ENCODE measurements at places on chromosomes 13 and 19.

DNA sequence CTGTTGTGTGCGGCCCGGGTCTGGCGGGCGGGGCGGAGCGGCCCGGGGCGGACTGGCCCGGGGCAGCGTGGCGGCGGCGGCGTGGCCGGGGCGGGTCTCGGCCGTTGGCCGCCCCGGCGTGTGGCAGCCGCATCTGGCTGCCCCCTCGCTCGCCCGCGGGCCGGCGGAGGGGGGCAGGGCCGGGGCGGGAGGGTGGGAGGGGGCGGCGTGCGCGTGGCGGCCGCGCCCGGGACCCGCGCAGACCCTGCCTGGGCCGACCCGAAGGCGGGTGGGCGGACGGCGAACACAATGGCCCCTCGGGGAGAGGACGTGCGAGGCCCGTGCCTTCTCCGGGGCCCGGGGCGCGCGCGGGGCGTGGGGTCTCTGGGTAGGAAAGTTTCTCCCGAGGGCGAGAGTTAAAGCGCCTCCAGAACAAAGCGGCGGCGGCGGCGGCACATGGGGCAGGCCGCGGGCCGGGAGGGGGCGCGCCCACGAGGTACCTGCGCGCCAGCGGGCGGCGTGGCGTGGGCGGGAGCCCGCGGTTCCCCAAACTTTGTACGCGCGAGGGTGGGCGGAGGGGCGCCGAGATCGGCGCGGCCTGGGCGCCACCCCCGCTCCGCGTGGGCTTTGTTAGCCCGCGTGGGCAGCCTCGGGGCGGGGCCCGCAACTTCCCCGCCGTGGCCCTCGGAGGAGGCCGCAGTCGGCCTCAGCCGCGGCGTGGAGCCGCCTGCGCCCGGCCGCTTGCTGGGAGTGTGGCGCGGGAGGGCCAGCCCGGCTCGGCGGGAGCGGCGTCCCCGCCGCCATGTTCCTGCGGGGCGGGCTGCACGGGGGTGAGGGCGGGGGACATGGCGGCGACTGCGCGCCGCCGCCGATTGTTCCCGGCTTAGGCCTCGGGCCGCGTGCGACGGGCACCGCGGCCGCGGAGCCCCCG is 764 bp downstream of the MIR17HG start:
- no peak for DNase-seq

GRCh38 chr13:93260591-93260990 is 34.0 kb downstream of the GPC6 start:
- DNase-seq = no peak

DNA sequence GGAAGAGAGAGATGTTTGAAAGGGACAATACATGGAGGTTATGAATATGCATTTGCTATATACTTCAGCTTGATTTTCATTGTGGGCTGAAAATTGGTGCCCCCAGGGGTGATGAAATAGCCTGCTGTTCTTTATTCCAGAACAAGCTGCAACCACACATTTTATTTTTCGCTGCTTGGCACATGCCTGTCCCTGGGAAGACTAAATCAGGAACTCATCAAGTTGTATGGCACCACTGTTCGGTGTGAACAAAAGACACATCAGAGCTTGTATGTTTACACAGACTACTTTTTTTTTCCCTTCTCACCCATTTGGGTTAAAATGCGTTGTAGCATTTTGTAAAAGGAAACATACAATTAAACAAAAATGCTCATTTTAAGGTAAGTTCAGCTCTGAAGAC is 230.7 kb downstream of the NALCN start:
- no peak for DNase-seq

DNA sequence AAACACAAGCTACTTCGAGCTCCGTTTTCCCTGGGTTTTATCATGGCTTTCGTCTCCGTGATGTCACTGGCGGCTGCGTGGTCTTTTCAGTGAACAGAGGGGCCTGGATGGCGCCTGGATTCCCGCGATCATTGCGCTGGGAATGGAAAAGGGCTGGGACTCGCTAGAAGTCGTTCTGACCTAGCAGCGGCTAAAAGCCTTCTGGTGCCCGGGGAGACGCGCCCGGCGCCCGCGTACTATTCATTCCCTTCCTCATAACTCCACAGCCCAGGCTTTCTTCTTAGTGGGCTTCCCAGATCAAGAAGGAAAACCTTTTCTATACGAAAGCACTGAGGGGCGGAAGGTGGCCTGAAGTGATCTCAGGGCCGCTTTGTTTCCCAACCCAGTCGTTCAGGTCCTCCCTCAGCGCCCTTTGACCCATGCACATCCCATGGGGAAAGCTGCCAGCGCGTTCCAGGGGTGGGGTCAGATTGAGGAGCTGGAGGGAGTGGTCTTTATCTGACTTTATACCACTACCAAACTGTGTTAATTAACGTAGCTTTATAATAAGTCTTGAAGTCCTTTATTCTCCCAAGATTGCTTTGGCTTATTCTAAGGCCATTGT is 96.6 kb downstream of the ELF1 start:
- no peak for DNase-seq

GRCh38 chr19:16441661-16442162 is 30.1 kb downstream of the EPS15L1 start:
- DNase-seq = peak; percentile 48

Measured in NCI-H345 (cell line).